ENCODE measurements at places on chromosomes 2 and 18.

DNA sequence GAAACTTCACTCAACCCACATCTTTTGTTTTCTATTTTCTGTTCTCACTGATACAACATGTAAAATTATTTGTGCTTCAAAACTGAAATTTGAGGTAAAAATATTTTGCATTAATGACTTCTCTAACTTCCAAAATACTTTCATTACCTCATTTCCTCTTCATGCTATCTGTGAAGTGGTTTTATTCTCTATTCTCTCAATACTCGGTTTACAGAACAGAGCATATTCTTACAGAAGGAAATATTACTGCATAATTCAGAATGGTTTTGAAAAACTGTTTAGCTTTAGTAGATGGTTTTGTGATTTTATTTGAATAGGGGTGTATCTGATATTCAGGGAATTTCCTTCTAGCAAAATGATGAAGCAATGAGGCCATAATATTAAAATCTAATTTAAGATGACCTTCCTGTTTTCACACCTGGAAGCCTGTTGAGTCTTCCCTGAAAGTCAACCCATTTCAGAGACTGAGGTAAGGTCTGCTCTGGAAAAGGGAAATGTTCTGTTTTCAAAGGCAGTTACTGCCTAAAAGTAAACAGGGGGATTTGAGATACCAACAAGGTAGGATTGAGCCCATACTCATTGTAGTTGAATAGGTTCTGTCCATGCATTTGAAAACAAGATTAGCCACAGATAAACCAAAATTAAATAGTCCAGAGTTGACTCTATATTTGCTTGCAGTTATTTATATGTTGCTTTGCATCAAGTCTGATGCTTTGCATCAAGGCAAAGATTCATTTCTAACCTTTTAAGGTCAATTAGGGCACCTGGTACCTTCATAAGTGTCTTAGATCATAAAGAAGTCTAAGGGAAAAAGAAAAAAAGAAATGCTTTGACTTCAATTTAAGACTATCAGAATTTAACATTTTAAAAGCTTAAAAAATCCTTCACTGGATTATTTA, 50.8 kb upstream of the PEX13 start:
- DNase-seq, result no peak

GRCh38 chr18:48745293-48745692, 205.5 kb downstream of the SMAD7 start:
- DNase-seq, result no peak

DNA sequence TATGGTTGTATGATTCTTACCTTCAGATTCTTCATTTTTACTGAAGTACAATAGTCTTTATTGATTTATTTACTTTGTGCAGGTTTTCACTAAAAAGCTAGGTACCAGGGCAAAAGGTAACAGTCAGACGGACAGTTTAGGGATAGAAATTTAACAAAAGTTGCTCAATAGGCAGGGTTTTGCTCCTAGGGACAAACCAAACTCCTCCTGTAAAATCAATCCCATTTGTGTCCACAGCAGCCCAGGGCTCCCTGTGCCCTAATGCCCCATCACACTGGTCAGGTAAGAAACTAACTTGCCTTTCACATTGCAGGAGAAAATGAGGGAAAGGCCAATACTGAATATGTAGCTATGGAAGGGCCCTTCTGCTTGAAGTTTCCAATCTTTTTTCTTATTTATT, 410.9 kb downstream of the EPHA4 start:
- no peak for DNase-seq

- DNase-seq, result no peak
Measured at GRCh38 chr2:20165677-20166509, 59.0 kb downstream of the SDC1 start.

- no peak for DNase-seq
Measured at GRCh38 chr2:144237830-144238627, 281.9 kb downstream of the ZEB2 start.

GRCh38 chr18:37710726-37711125, 145.1 kb upstream of the CELF4 start:
- peak; percentile 17 for DNase-seq

- DNase-seq, result no peak
Measured at GRCh38 chr2:198715302-198715835, 742.4 kb downstream of the SATB2 start.

- no peak for DNase-seq
Measured at GRCh38 chr18:63752636-63753035, 22.6 kb upstream of the SERPINB7 start.
